ENCODE measurements at places on chromosomes 16 and 17.
A peak's percentile ranks its signal among the peaks of the same experiment; 100 is the strongest.

DNA sequence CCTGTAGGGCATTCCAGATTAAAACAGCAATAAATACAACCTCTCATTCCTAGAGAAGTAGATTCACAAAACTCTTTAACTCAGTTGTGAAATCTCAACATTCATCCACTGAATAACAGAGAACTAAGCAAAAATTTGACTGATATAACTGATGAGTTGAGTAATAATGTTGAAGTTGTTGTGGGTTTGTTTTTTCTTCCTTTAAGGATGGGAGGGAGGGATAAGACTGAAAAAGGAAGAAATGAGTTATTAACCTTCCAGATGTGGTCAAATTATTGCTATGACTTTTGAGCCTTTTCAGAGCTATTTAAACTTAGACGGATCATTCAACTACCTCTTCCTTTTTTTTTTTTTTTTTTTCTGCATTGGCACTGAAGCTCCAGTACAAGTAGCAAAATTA lies 38.6 kb downstream of the SKAP1 start:
- DNase-seq: no peak

DNA sequence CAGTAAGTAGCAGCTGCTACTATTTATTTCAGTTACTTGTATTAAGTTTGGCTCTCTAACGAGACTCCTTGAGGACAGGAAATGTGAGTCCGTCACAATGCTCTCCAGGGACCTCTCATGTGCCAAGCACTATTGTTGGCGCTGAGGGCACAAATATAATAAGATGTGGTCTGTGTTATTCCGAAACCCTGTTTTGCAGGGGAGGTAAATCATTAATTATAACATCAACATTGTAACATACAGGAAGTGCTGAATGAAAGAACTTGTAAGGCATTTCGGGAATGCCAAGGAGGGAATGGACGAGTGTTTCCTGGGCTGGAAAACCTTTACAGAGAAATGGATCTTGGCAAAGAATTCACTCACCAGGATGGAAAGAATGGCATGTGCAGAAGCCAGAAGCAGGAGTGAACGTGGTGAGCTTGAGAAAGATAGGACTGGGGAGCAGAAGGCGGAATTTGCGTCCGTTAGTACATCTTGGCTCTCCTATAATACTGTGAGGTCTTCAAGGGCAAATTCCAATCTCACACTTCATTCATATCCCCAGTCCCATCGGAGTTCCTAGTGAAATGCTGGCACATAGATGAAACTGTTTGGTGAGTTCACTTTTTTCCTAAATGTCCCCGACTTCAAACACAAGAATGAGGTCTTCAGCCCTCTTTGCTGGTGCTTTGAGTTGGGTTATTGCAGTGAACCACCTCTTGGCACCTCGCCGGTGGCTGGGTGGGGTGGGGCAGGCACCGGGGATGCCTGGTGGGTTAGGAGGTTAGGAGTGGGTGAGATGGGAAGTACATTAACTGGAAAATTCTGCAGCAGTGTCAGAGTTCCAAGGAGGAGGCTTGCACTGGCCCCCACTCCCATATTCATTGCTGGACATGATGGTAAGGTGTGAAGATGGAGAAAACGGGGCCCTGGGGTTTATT lies 11.5 kb downstream of the TAC4 start:
- DNase-seq: no peak

DNA sequence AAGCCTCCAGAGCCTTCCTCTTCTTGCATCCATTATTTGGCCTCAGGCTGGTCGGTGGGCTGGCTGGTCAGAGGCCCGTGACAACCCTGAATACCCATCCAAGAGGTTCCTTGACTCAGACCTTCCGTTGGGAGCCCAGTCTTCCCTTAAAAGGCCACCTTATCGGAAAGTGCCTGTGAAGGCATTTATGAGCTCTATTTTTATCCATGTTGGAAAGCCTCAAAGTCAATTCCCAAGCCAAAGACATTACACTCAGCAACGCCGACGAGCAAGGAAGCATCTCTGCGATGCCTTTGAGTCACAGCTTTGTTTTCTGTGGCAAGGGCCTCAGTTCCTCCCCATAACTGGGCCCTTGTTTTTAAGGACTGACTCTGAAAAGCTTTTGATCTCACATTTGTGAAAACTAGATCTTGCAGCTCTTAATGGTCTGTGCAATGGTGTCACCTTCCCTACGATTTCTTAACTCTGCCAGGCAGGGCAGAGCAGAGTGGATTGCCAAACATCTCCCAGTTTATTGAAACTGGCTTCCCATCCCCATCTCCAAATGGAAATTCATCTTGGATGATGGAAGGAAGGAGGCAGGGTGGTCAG lies 13.3 kb upstream of the SPOP start:
- no peak for DNase-seq

GRCh38 chr16:79206889-79207288 lies 393.6 kb downstream of the MAF start:
- DNase-seq: no peak

DNA sequence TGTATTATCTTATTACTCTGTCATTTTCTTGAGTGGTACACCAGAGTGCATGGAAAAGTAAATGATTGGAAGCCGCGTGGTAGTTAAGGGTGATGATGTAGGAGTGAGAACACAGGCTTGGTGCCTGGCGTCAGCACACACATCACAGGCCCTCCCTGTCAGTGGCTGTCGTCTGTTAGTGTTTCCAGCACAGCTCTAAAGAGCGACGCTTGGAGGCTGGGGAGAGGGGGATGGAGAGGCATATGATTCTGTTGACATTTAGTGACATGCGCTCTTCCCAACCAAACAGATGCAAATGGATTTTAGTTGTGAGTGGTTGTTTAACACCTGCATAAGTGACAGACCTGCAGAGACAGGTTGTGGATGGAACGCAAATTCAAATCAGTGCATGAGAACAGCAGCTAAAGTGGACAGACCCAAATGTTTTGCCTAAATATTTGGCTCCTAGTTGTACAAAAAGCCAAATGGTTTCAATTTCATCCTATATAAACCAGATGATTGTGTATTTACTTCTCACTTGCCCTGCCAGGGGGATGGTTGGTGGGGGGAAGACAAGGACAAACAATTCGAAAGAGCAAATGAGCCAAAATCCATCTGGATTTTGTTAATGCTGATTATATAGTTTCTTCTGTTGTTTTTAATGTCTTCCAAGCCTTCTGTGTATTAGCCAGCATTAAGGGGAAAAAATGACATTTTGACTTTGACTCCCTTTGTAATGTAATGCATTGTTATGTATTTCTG lies 222.3 kb downstream of the WWOX start:
- no peak for DNase-seq

GRCh38 chr17:73293031-73293430 lies 18.8 kb downstream of the CDC42EP4 start:
- DNase-seq: no peak

DNA sequence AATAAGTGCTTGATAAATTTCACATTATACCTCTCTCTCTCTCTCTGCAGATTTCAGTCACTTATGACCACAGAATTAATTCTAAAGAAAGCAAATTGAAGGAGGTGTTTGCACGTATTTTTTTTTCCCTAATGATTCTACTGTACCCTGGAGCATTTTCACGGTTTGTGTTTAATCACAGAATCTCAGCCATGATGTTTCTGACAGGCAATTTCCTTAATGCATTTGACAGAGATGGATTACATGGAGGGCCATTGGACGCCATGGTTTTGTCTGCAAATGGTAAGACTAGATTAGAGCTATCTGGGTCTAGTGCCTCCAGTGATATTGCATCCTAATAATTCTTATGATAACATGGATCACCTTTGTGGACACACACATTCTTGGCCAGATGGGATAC lies 147.5 kb upstream of the RBFOX1 start:
- DNase-seq: no peak

DNA sequence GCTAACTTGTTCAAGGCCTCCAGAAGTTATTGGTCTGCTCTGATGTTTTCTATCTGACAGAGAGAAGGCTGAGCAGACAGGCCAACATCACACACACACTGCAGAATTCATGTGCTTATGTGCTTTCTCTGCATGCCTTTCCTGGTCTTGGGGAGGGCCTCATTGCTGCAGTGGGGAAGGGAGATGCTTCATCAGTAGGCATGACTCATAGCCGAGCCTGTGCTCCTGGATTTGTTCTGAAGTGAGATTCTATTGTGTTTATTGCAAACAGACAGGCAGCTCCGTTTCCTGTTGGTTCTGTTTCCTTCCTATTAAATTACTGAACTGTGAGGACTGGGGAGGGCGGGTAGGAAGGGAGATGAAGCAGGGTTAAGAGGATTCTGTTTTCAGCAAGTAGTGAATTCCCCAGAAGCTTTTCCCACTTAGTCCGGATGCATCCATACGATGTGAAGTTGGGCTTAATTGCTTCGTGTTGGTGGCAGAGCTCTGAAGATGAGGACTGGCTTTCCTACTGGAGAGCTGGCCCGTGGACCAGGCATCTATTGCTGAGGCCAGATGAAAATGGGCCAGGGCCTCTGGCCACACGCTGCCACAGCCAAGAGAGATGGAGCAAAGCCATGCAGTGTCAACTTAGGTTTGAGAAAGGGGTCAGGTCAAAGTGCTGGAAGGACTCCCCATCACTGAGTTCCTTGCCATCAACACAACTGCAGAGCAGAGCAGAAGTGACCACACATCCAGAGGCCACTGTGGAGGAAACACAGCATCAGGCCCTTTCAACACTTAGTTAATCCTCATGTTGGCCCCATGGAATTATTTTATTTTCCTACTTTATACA lies 179.3 kb downstream of the UTP18 start:
- DNase-seq: no peak

DNA sequence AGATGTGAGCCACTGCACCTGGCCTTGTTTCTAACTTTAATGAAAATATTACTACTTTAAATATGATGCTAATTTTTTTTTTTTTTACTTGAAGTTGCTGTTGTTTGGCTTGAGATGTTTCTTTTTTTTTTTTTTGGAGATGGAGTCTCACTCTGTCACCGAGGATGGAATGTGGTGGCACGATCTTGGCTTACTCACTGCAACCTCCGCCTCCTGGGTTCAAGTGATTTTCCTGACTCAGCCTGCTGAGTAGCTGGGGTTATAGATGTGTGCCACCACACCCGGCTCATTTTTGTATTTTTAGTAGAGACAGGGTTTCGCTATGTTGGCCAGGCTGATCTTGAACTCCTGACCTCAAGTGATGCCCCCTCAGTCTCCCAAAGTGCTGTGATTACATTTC lies 23.6 kb downstream of the IGSF6 start:
- DNase-seq: no peak

DNA sequence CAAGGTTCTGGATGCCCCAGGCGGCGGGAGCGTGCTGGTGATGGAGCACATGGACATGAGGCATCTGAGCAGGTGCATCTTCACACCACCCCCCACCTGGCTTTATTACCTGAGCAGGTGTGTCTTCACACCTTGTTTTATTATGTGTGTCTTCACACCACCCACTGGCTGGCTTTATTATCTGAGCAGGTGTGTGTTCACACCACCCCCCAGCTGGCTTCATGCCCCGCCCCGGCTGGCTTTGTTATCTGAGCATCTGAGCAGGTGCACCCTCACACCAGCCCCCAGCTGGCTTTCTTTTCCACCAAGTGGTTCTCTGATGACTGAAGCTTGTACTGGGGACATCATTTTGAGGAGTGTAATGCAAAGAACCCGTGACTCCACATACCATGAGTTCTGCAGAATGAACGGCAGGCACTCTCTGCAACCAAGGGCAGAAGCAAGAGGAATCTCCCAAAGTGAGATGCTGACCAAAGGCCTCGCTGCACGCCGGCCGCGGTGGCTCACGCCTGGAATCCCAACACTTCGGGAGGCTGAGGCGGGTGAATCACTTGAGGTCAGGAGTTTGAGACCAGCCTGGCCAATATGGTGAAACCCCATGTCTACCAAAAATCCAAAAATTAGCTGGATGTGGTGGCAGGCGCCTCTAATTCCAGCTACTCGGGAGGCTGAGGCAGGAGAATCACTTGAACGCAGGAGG lies 2.6 kb downstream of the FN3KRP start:
- no peak for DNase-seq

GRCh38 chr16:17945080-17945601 lies 391.4 kb downstream of the NPIPA8 start:
- no peak for DNase-seq

DNA sequence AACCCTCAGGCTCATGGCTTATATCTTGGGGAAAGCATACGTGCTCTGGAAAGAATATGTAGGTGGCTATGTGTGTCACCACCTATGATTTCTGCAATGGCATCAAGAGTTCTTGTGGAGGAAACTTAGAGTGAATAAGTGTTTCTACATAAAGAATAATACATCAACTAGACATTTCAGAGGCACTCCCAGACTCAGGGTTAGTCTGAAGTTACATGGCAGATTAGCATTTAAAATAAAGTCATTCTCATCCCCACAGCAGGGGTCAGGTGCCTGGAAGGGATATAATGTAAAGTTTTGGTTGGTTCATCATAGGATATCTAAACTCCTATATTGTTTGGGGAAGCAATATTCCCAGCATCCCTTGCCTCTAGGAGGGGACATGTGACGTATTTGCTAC lies 182.1 kb downstream of the PCTP start:
- DNase-seq: no peak

DNA sequence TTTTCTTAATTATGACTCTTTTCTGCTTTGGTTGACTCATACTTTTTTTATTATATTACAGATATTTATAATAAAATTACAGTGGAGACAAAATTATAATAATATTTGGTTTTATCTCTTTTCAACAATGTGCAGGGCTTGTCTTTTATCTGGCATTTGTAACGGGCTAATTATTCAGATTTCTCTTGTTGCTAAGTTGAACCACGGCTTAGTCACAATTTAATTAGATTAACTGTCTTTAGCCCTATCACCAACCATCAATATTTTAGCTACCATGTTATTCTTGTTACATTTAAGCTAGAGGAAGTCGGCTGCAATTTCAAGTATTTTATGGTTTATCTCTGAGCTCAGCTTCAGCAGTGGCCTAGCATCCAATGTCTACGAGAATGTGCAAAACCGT lies 798.9 kb upstream of the CA10 start:
- no peak for DNase-seq

DNA sequence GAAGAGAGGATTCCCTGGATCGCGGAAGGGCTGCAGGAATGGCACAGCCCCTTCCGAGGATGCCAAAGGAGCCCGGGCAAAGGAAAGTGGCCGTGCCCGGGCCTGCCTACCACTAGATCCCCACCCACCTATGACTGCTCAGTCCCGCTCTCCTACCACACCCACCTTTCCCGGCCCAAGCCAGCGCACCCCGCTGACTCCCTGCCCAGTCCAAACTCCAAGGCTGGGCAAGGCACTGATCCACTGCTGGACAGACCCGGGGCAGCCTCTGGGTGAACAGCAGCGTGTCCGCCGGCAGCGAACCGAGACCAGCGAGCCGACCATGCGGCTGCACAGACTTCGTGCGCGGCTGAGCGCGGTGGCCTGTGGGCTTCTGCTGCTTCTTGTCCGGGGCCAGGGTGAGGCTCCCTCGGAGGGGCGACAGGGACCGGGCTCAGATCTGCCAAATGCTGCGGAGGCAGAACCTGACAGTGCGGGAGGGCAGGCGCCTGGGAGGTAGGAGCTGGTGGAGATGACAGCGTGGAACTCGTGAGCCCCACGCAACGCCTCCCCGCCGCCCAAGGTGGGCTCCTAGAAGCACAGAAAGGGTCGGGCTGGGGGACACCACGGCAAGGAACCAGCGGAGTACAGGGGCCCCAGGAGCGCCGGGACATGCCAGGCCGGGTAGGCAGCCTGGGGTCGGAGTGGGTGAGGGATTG lies at the start of gene CES2:
Gene CES2, plus strand, starts transcription at position 203 of the 698 bp plus-strand sequence. Its CDS starts 120 bp downstream, at position 323.
- peak; percentile 79 for DNase-seq

- no peak for DNase-seq
Measured at GRCh38 chr17:45380046-45380765, 52.5 kb downstream of the ARHGAP27 start.
